ENCODE measurements at places on chromosomes 1 and 21.

GRCh38 chr1:87899746-87900145 is 571.1 kb downstream of the LMO4 start:
- DNase-seq: no peak

GRCh38 chr1:216945538-216946080 is 222.4 kb upstream of the ESRRG start:
- no peak for DNase-seq

- no peak for DNase-seq
Measured at GRCh38 chr1:177546346-177546745, 375.6 kb downstream of the BRINP2 start.

DNA sequence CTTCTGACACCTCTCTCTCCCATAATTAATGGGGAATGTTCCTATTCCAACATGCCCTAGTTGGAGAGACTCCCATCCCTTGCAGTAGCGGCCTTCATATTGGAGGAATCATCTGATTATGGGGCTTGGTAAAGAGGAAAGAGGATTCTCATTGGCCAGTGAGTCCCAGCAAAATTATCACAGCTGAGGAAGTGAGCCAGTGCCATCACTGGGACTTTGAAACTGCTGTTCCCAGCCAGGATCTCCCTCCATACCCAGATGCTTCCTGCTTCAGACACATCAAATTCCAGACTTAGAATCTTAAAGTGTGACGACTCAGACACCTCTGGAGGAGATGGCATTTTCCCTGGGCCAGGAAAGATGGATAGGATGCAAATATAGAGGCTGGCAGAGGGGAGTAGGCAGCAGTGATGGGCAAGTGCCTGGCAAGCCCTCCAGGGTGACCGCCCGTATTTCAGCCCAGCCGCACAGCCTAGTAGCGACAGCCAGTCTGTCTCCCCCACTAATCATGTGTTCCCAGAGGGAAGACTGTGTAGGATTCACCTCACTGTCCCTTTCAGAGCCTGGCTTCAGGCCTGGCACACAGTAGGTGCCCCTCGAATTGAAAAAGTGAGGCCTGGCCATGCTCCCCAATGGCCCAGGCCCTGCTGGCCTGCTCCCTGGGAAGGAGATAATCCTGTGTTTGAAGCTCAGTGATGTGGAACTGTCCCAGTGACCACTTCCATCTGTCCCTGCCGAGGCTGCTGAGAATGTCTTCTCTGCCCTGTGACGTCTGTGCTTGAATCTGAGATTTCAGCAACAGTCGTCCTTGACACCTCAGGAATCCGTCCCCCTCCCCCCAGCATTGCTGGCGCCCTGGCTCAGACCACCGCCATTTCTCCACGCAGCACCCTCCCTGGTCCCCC is 41.2 kb upstream of the MAGOH start:
- no peak for DNase-seq

GRCh38 chr1:99644279-99645004 is 1.5 kb upstream of the PALMD start:
- DNase-seq: peak; percentile 8

GRCh38 chr1:229508823-229509337 is 739 bp upstream of the NUP133 start:
- DNase-seq: peak; percentile 19

GRCh38 chr1:118254491-118255425 is 69.7 kb upstream of the SPAG17 start:
- no peak for DNase-seq

GRCh38 chr1:167839009-167839408 is 74.9 kb downstream of the ADCY10 start:
- no peak for DNase-seq

DNA sequence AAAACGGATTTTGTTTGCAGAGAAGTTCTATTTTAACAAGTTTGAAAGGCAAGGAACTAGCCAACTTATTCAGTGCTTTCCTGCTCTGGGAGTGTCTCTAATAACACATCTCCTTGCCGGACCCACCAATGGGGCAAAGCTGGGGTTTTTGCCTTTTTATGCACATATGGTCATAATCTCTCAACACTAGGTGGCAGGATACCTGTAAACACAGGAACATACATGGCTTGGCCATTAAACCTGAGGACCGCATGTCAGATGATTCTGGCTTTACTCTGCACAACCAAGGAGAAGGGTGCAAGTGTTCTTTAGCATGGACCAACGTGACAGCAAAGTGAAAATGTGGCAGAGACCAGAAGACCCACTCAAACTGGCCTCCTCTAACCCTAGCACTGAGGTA is 4.9 kb downstream of the TMEM9 start:
- peak; percentile 56 for DNase-seq
